ENCODE measurements at places on chromosomes 6 and 20.

DNA sequence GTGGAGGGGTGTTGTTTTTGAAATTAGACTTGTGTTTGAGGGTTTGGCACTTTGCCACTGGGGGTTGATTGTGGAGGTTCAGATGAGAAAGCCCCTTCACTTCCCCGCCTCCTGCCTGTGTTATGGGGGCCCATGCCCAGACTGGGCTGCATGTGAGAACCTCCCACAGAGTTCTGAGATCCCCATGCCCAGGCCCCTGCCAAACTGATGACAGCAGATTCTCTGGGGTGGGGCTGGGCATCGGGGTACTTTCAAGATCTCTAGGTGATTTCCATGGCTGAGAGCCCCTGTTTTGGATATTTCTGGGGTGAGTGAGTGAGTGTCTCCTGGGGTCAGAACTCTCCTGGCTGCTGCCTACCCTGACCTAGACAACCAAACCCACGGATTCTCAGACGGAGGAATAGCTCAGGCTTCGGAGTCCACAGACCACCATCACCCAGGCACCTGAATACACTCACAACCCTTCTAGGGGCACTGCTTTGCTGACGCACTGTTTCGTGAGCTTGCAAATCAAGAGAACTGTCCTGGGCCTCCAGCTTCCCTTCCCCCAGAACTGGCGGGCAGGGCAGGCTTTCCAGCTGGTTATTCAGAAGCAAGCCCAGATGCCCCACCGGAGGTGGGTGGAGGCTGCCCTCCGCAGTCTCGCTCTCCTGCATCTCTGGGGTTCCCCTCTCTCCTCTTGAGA, 6.3 kb downstream of the BCAS1 start:
- no peak for DNase-seq

- DNase-seq: no peak
These were observed 398.8 kb downstream of the HACE1 start for GRCh38 chr6:104460738-104461483.

DNA sequence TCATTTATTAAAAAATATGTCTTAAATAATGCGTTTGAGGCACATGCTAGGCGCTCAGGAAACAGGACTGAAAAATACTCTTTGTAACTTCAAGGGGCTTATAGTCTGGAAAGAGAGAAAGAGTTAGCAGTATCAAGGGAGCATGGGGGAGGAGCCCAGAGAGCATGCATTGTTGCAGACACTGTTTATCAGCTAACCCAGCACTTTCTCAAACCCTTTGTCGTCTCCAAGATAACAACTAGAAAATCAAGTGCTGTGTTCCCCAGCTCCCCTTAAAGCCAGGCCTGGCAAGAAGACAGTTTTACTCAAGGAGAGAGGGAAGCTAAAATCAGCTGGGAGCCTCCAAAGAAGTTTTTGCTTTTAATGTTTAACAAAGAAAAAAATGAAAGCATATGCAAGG, 98.4 kb downstream of the PERP start:
- DNase-seq: no peak

DNA sequence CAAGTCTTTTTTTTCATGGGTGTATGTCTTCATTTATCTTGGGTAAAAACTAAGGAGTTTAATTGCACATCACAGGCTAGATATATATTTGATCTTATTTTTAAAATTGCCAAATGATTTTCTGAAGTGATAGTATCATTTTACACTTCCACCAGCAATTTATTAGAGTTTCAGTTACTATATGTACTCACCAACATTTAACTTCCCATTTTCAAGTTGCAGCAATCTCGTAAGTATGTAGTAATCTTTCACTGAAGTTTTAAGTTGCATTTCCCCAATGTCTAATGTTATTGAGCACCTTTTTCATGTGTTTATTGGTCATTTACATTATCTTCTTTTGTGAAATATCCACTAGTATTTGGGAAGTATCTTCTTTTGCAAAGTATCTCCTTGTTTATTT, 277.4 kb upstream of the CNR1 start:
- no peak for DNase-seq

DNA sequence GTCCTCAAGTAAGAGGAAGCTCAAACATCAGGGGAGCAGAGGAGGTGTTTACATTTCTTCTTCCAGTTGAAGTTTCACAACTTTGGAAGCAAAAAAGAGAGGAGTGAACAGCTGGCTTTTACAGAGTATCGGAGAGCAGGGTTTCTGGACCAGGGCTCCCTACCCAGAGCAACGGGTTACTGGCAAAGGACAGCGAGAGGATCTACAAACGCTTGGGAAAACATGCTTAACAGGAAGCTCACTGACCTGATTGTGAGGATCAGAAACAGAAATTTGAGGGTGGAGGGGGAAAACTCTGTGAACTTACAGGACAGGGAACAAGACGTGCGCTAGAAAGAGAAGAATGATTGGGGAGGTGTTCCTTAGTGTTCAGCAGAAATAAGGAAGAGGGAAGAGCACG, 85.7 kb upstream of the TAB2 start:
- no peak for DNase-seq

- DNase-seq: no peak
These were observed 1675.8 kb downstream of the HACE1 start for GRCh38 chr6:103183831-103184411.

- DNase-seq: no peak
These were observed 194.4 kb upstream of the TAB2 start for GRCh38 chr6:149122850-149123821.

- DNase-seq: peak; percentile 43
These were observed 203.6 kb upstream of the GMDS start for GRCh38 chr6:2448826-2449571.

DNA sequence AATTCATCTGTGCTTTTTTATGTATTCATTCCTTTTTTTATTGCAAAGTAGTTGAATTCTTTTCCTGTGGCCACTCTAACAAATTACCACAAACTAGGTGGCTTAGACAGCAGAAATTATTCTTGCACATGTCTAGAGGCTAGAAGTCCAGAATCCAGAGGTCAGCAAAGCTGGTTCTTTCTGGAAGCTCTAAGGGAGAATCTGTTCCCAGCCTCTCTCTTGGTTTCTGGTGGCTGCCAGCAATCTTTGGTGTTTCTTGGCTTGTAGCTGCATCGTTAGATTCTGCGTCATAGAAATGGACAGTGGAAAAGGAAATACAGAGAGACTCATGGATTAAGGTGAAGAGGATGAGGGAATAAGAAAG, 39.3 kb downstream of the GSTA2 start:
- no peak for DNase-seq

DNA sequence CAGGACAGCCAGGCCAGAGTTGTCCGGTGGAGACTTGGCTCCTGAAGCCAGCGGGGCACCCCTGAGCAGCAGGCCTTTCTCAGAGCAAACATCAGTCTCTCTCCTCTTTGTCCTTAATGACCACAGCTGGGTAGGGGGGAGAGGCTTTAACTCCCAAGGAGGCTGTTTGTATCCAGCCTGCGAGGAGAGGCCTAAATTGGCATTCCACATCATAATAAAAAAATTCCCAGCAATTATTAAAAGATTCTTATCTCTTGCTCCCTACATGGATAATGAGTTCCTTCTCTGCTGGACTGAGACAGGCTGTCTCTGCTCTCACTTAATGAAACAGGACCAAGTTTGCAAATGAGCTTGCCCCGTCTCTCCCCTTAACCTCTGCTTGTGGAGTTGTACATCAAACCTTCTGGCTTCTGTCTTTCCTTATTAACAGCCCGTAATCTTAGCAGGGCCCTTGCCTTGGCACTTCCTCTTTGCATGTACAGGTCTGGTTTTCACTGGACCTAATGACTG, 838.2 kb downstream of the MAFB start:
- no peak for DNase-seq

DNA sequence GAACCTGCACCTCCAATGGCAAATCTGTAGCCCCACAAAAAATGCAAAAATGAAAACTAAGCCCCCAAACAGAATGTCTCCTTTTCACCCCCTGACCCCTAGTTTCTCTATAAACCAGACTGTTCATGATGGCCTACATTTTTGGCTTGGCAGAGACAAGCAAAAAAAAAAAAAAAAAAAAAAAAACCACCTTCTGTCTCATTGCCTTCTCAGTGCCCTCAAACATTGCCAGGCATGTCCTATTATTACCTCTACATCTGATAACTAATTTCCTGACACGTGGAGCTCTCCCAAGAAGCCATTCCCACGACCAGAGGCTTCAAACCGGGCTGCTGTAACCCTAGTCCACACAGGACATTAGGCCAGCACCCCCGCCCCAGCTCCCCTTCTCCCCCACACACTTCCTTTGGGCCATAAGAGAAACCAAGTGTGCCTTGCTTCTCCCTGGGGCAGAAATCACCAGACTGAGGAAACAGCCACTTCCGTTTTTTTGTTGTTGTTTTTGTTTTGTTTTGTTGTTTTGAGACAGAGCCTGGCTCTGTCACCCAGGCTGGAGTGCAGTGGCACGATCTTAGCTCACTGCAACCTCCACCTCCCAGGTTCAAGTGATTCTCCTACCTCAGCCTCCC, 65.4 kb downstream of the GPR6 start:
- no peak for DNase-seq

GRCh38 chr6:115131709-115132490, 789.1 kb upstream of the HS3ST5 start:
- DNase-seq: no peak

GRCh38 chr20:24672181-24672880, 202.9 kb downstream of the SYNDIG1 start:
- DNase-seq: peak; percentile 55

- no peak for DNase-seq
These were observed 11.6 kb downstream of the SRSF3 start for GRCh38 chr6:36605560-36606391.

- DNase-seq: no peak
These were observed 159.6 kb upstream of the FLRT3 start for GRCh38 chr20:14497004-14497403.

- DNase-seq: no peak
These were observed 1272.1 kb upstream of the ADGRB3 start for GRCh38 chr6:67362976-67363375.

DNA sequence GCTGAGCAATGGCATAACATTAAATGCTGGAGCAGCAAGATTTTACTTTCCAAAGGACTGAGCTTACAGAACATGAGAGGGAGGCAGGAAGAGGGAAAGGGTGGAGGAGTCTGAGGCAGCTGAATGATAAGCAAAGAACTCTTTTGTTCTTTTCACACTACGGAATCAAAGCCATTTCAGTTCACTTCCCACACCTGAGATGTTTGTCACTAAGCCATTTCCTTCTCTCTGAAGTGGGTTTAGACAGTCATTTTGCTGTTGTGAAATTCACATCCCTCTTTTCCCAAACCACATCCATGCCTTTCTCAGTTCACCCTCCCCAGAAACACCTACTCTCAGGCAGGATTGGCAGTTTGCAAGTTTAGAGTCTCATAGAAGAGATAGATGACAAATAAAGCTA, 267.9 kb downstream of the ADGRG6 start:
- no peak for DNase-seq

DNA sequence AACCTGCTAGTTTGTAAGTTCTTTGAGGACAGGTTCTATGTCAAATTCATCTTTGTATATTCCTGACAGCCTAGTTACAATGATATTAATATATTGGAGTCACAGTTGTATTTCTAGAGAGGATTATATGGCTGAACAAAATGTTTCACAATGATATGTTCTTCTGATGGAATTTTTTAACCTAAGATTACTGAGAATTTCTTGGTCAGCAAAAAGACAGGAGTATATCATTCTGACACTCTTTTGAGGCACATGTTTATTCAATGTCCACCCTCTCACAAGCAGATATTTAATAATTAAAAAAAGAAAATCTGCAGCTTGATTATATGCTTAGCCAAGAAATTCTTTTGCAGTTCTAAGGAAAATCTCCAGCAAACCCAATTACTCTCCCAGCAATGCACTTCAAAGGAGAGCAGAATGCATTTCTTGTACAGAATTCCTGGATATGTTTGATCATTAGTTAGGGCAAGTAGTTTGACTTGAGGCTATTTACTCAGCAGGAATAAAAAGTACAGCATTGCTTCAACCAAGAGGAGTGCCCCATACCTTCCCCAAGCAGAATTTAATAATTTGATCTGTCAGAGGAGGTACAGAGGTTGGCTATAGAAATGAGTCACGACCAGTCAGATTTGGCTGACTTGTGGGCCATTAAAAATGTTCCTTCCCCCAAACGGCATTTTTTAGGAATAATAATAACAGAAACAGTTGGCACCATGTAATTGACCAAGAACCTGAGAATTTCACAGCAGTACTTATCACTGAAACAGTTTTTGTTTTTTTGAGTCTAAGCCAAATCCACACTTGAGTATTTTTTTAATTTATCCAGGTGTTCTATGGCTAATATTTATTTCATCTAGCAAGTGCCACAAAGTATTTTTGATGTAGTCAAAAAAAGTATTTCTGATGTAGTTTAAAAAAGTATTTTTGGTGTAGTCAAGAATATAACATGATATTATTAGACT, 508.1 kb upstream of the FLRT3 start:
- DNase-seq: no peak

DNA sequence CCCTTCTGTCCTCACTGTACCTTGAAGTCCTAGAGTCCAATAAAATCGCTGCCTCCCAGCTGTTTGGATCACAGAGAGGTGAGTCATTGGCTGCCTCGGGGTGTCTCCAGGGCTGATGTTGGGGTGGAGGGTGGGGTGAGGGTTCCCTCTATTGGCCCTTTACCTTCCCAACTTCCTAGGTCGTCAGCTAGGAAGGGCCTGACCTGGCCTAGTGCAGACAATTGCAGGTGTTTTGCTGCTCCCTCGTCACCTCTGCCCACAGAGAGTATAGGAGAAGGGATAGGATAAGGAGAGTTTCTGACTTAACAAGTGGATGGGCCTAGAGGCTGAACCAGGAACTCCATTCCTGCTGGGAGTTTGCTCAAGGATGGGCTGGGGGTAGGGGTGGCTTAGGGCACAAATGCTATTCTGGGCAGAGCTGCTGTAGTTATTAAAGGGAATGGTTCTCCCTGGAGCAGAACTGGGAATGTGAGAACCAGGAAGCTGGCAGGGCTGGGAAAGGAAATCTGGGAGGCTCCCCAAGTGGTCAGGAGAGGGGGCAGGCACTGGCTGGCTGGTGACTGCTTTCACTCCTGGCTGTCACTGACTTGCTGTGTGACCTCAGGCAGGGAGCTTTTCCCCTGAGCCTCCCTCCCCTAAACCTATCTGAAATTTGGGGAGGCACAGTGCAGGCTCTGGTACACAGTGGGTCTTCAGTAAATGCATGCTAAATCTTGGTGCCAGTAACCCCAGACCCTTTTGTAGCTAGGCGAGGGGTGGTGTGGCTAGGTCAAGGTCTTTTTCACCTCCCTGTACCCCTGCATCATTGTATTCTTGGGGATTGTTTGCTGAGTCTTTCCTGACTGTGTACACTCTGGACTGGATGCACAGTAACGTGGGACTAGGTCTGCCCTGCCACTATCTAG, 1.5 kb downstream of the TP53INP2 start:
- DNase-seq: no peak

All from non-pigmented ciliary epithelial cell (primary cell).